ENCODE measurements at places on chromosomes 4 and X.

DNA sequence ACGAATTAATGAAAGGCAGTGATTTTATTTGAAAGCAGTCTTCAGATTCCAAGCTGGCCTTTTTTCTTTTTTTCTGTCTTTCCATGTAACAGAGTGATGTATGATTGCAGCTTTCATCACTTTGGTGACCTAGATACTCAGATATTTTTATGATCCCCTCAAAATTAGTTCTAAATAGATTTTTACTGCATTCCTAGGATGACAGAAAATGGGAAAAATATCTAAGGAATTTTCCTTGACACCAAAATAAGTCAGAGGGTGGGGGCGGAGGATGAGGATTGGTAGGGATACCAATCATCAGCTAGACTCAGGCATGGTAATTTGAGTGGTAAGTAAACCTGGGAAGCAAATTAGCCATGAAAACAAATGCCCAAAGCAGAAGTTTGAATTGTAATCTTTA, 11.9 kb upstream of the HMGB2 start:
- DNase-seq: no peak

GRCh38 chr4:17701882-17702281, 79.5 kb downstream of the FAM184B start:
- DNase-seq: no peak

DNA sequence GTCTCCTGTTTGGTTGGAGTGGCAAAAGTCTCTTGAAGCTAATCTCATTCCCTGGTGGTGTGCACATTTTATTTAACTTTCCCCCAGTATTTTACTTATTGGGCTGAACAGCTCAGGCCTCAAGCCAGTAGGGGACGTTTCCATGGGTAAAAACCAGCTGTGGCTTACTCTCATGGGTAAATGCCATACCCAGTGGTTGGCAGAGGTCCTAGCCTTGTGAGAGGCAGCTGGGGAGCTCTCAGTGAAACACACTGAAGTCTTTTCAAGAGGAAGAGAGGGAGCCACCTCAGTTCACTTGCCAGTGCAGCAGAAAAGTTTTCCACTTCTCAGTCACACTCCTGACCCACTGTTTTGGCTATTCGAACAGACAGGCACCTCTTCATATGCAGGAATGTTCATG, 1964.2 kb downstream of the ARAP2 start:
- no peak for DNase-seq

DNA sequence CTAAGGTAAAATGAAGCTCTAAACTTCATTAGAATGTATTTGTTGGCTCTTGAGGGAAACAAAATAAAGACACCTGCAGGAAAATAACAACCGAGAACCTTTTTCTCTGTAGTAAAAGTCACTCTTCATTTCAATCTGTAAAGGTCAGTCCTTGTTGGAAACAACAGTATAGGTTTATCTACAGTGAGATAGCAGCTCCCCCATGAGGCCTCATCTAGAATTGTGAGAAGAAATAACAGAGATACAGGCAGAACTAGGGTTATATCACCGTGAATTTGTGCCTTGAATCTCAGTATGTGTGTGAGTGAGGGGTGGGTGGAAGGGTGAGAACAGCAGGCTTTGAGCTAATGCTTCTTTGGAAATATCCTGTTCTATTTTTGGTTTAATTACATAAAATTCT, 107.8 kb upstream of the FMR1 start:
- no peak for DNase-seq

DNA sequence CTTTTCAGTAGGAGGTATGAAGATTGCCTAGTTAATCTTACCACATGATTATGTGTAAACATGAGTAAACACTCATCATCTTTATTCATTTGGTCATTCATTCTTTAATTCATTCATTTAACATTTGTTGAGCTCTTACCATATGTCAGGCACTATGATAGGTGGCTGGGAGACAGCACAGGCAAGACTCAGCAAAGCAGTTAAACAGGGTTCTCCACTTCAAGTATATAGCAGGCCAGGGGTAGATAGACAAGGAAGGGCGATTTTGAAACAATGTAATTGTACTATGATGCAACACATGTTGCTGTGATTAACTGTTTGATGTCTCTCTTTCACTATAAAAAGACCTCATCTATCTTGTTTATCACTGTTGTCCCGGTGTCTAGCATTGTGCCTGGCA, 84.3 kb upstream of the GPR101 start:
- no peak for DNase-seq

- no peak for DNase-seq
Measured at GRCh38 chrX:56762707-56763555, 33.9 kb downstream of the NBDY start.

- DNase-seq: no peak
Measured at GRCh38 chr4:86358257-86358656, 1.6 kb downstream of the MAPK10 start.

Data from D721Med (cell line).